Cardiac septum (tissue), 1 donor: ENCODE measurements at places on chromosomes 5 and 9.

DNA sequence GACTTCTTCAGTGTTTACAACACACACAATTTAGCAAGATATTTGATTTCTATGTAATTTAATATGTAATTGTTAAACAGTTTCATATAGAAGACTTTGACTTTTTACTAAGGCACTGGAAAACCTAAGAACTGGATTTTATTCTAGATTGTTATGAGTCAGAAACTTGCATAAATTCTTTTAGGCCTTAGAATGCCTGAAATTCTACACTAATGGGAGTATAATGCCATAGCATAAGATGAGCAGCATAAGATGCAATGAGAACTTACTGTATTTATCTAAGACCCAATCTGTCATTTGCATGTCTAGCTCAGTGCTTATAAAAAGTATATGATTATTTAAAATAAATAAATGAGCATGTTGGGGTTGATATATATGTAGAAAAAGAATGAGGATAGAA, 285.2 kb downstream of the CDH12 start:
- no peak for DNase-seq

- DNase-seq, result no peak
Measured at GRCh38 chr9:133353548-133353947, 2.7 kb downstream of the SURF1 start.

DNA sequence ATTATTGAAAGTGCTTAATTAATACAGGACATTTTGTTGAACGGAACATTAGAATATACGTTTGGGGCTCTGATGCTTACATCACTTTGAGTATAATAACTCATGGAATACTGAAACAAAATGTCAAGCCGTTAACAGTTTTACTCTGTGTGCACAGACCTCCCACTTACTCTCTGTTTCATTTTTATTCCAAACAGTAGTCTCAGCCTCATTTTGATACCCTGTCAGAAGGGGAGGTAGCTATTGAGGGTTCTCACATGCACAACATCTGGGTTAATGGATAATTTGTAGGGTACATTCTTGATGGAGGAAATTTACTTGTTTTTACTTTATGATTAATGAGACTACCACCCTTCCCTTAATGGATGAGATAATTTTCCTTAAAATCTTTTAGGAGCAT, 59.0 kb downstream of the SCAMP1 start:
- no peak for DNase-seq

DNA sequence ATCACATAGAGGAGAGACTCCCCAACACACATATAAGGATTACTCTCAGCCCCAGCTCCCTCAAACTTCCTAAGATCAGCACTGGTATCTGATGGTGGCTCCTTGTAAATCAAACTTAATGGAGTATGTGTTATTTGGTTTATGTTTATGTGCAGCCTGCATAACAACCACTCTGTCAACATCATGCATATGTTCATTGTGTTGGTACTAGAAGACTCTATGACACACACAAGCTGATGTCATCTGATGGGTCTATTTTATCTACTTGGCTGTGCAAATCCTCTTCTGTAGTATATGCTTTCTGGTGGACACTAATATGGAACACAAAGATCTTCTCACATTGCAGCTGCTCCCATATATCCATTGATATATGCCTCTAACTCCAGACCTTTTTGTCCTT, 134.0 kb upstream of the FAM174A start:
- DNase-seq, result no peak

GRCh38 chr5:73352243-73352642, 96.3 kb downstream of the FOXD1 start:
- DNase-seq, result no peak

- DNase-seq, result no peak
Measured at GRCh38 chr9:126613651-126614050, at the start of gene LMX1B. Gene LMX1B (plus strand): TSS chr9:126613928. CDS start chr9:126614450, 522 bp downstream.

DNA sequence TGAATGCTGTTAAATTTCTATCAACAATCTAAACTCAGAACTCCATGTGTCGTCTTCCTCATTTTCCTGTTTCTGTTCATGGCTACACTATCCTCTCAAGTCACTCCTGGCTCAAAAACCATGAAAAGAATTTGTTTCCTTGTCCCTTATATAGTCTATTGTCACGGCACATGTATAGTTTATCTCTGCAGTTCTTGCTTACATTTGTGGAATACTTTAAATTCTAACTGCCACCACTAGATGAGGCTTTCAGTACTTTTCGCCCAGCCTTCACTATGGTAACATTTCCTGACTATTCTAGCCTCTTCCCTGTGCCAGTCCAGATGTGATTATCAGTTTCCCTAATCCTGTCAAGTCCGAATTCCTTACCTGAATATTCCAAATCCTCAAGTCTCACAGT, 34.6 kb downstream of the PKD2L2 start:
- no peak for DNase-seq

- DNase-seq, result no peak
Measured at GRCh38 chr9:96031366-96031824, 155.9 kb downstream of the ERCC6L2 start.

- DNase-seq, result no peak
Measured at GRCh38 chr9:134930398-134930797, 12.7 kb upstream of the FCN1 start.

GRCh38 chr5:29649321-29649720, 1544.2 kb upstream of the CDH6 start:
- no peak for DNase-seq

- no peak for DNase-seq
Measured at GRCh38 chr9:115213818-115214334, 95.9 kb upstream of the TNC start.

GRCh38 chr9:27654629-27655285, 81.5 kb upstream of the C9orf72 start:
- DNase-seq, result no peak

DNA sequence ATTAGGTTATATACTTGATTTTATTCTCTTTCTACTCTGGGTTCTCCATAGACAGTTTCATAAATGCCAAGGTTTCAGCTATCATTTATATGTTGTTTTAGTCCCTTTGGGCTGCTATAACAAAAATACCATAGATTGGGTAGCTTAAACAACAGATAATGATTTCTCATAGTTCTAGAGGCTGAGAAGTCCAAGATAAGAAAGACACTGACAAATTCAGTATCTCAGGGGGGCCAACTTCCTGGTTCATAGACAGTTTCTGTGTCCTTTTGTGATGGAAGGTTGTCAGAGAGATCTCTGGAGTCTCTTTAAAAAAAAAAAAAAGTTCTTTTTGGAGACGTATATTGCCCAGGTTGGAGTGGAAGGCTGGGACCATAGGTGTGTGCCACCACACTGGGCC, 113.3 kb downstream of the SCAMP1 start:
- no peak for DNase-seq

DNA sequence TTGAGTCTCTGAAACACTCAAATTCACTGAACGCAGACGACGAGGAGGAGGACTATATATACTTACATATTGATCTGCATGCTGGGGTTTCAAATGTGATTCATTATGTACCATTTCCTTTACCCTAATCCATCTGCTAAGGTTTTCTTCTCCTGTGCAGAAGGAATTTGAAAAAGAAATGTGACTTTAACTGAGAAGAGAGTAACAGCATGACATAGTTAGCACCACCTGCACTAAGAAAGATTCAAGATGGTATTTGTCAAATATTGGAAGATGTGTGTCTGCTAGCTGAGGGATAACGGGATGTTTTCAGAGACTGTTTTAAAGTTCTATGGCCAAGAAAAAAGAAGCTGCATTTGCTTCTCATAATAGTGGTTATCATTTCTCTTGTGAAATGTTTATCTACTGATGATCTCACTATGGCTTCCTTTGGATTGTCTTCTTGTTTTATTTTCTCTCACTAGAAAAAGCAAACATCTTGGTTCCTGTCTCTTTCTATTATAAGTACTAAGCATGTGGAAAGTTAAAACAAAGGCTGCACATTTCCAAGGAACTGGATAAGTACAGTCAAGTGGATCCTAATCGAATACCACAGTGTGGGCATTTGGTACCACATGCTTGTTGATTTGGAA, 89.8 kb upstream of the TLE4 start:
- DNase-seq, result no peak

DNA sequence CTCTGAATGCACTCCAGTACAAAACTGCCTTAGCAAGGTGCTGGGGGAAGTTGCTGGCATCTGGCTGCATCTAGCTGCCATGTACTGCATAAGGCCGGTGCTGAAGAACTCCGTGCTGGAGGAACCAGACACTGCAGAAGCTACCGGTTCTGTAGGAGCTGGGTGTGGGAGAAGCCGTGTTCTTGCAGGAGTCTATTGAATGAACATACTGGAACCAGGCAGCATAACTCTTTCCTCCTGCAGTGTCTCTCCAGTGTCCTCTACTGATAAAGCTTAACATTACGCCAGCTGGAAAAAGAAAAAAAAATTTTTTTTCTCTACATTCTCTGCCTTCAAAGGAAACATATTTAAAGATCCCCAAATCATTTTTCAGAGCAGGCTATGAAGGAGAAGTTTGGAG, 38.5 kb downstream of the VPS13A start:
- no peak for DNase-seq

- DNase-seq, result no peak
Measured at GRCh38 chr5:133749331-133749985, 137.1 kb upstream of the FSTL4 start.

DNA sequence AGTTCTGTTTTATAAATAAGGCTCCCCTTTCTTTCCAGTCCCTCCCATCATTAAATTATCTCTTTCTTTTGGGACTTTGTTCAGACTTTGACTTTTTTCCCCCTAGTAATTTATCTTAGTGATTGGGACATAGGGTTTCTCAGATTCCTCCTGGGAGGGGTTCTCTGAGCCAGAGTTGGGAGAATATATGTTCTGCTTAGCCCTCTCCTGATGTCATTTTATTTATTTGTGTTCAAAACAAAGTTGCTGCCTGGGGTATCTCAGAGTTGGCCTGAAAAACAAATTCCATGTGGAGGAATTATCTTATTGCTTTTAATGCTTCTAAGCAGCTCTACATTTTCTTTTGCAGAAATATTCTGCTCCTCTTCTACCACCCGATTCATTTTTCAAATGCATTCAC, 211.0 kb downstream of the PCSK5 start:
- DNase-seq, result no peak

GRCh38 chr9:107228496-107229039, 54.5 kb upstream of the RAD23B start:
- no peak for DNase-seq

- DNase-seq, result no peak
Measured at GRCh38 chr5:34691326-34691725, 35.2 kb downstream of the RAI14 start.

DNA sequence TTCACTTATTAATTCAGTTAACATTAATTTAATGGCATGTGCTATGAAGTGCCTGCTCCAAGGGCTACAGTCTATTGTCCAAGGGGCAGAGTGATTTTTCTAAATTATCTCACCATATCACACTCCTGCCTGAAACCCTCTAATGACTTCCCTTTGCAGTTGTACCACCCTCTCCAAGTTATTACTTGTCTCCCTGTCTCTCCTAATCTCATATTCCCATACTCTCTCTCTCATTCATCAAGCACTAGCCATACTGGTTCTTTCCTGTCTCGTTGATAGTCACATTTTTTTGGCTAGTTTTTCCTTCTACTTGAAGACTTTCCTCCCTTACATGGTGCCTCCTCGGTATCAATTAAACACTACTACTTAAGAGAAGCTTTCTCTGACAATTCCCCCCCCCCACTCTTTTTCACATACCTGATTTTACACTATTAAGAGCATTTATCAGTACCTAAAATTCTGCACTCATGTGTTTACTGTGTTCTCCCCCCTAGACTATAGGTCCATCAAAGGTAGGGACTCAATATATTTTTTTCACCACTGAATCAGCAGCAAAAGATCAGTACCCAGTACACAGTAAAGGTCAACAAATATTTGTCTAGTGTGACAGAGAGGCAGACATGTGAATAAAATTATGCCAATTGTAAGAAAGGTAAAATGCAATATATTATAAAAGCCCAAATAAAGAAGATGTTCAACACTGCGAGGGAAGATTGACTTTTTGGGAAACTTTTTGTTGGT, 19.0 kb downstream of the RICTOR start:
- DNase-seq, result no peak

- DNase-seq, result no peak
Measured at GRCh38 chr5:113526421-113526820, 12.9 kb downstream of the YTHDC2 start.

DNA sequence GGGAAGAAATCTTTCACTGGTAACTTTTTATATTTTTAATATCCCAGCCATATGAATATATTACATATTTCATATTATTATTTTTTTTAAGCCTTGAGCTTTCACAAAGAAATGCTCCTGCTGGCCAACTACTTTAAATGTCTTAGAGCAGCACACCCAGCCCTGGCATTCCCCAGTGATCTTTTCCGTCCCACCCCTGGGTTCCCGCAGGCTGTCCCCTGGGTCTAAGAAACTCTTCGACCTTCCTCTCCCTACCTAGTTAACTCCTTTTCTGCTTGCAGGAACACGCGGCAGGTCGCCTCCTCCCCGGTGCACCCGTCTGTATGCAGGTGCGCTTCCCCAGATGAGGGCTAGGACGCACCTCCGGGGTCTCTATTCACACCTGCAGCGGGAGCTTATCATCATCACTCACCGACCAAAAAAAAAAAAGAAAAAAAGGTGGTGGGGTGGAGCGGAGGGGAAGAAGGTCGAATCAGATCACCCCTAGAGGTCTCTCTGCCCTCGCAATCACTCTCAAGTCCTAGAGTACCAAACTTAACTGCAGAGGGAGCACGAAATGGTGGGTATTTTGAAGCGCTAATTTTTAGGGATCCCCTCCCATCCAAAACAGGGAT, 696 bp downstream of the ZFP62 start:
- DNase-seq, result no peak

GRCh38 chr9:31389075-31389474, 995.4 kb upstream of the ACO1 start:
- no peak for DNase-seq

DNA sequence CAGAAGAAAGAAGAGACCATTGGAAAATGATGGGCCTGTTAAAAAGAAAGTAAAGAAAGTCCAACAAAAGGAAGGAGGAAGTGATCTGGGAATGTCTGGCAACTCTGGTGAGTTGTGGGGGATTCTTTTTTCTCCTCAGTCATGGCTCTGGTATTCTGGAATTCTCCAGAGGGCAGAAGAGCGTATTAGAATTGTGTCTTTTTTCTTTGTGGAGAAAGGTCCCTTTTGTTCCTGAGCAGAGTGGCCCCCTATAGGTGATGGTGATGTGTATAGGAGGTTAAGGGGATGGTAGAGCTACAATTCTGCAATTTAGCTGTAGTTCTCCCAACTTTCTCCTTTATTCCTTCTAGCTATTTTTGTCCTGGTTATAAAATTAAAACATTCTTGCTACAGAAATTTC, 1.6 kb upstream of the DHFR start:
- no peak for DNase-seq

GRCh38 chr9:114236391-114237138, 81.2 kb downstream of the COL27A1 start:
- no peak for DNase-seq

DNA sequence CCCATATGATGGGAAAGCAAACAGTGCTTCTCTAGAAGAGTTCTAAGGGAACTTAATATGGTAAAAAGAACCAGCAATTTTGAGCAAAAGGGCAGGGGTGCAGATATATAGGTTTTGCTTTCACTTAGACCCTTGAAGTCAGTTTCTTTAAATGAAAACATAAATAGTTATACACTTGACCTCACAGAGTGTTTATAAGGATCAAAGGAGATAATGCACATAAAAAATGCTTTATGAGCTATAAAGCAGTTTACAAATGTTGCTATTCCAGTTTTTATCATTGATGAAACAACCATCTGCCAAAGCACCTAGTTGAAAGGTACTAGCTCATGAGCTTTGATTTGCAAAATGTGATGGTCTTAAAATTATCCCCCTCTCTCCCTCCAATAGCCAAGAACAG, 45.7 kb downstream of the ITGA2 start:
- DNase-seq, result no peak

GRCh38 chr5:59097116-59097515, 514.2 kb downstream of the RAB3C start:
- no peak for DNase-seq

- DNase-seq, result no peak
Measured at GRCh38 chr5:67123819-67124218, 72.8 kb downstream of the CD180 start.
